ENCODE measurements at places on chromosomes 11 and 22.
A peak's percentile ranks its signal among the peaks of the same experiment; 100 is the strongest.

DNA sequence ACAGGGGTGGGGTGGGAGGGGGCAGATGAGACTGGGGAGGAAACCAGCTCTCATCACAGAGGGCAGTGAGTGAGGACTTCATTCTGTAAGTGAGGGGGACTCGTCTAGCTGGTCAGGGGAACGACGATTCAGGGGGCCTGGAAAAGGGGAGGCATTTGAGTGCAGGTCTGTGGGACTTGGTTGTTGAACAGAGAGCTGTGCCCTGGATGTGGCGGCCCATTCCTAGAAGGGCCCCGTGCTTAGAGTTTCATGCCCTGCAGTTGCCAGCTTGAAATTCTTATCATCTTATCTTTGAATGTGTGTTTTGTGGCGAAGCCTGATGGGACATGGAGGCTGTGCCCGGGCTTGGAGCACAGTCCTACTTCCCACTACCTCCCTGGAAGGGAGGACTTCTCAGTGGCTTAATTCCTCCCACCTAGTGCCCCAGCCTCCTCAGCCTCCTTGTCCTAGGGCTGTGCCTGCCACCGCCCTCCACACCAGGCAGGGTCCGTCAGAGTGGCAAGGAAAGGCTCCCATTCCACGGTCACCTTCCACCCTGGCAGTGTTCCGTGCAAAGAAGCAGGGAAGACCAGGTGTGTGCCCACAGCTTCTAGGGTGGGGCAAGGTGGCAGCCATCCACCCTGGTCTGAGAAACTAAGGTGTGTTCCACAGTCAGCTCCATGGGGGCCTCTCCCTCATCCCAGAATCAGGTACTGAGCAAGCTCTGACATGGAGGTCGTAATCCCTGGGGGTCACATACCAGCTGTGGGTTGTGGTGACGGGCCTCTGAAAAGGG lies 59.7 kb upstream of the LMO1 start:
- no peak overlapping the region for H3K27ac ChIP-seq
- DNase-seq = no peak
- H3K4me1 ChIP-seq = no peaks in the 10 kb centered on the region
- no peak overlapping the region for H3K4me3 ChIP-seq

DNA sequence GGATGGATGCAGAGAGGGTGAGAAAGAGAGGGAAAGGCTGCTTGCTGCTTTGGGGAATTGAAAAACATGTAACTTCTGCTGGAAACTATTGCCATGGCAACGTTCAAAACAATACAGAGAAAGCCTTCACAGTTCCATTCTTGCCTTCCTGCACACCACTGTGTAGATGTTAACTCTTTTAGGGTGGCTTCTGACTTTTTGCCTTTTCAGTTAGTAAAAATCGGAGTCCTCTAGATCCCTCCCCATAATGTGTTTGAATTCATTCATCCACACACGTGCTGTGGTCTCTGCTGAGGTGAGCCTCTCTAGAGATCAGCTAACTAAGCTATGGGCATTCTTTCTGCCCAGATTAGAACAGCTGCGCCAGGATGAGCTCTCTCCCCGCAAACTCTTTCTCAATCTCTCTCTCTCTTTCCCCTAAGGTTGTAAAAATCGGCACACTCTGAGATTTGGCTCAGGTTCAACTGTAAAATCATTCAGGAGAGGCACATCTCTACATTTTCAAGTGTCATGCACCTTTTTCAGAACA lies 1178.3 kb downstream of the LRRC4C start:
- no peak for DNase-seq
- no peaks in the 10 kb centered on the region for H3K27me3 ChIP-seq
- H3K4me1 ChIP-seq = no peaks in the 10 kb centered on the region
- no peak overlapping the region for H3K27ac ChIP-seq
- H3K36me3 ChIP-seq = no peaks in the 10 kb centered on the region
- H3K4me3 ChIP-seq = no peak overlapping the region

DNA sequence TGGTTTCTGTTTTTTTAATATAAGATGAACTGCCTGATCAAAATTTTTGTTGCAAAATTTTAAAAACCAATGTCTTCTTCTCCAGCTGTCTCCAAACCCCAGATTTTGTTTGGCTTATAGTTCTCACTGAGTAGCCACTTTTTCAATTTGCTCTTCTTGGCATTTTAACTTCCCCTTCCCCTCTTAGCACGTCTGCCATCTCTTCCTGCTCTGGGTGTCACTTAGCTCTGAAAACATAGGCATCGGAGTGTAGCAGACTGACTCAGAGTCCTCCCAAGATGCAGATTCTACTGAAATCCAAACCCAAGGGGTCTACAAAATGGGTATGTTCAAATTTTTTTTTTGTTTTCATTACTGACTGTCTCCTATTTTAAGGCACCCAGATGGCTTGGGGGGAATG lies 270.3 kb upstream of the KIRREL3 start:
- DNase-seq = no peak
- no peaks in the 10 kb centered on the region for H3K27me3 ChIP-seq
- H3K4me1 ChIP-seq = no peaks in the 10 kb centered on the region
- H3K36me3 ChIP-seq = no peaks in the 10 kb centered on the region

GRCh38 chr11:130649801-130650200 lies 201.4 kb downstream of the ADAMTS15 start:
- no peak overlapping the region for H3K4me3 ChIP-seq
- H3K27ac ChIP-seq = peak overlapping the region; percentile 64
- H3K4me1 ChIP-seq = peaks cover 86% of the 10 kb centered on the region

- H3K27me3 ChIP-seq = no peaks in the 10 kb centered on the region
- no peaks in the 10 kb centered on the region for H3K4me1 ChIP-seq
- H3K27ac ChIP-seq = no peak overlapping the region
These were observed 9.5 kb downstream of the IRF7 start for GRCh38 chr11:606245-606644.

DNA sequence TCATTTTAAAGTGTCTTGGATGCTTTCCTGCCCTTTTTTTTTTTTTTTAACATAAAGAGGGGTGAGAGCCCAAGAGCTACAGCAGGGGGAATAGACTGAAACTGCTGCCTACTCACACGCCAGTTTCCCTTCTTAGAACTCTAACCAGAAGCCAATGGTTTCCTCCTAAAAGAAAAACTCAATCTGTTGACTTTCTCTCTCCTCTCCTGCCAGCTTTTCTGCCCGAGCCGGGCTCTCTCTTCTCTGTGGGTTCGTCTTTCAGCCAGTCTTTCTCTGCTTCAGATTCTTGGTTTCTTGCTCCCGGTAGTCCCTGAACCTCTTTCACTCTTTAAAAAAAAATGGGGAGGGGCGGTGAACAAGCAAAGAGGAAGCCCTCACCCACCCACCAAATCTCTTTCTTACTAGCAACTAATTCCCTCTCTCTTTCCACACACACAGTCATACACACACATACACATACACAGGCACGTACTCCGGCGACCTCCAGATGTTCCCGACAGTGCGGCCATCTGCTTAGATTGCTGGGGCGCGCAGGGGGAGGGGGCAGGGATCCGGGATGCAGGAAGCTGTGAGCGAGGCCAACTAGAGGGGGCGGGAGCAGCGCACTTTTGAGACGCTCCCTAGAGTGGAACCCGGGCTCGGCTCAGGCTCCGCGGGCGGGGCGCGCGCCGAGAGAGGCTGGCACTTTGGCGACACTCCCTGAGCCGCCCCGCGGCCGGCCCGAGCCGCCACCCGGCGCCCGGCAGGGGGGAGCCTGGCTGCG lies 444 bp upstream of the TSKU start:
- H3K4me1 ChIP-seq = peaks cover 50% of the 10 kb centered on the region
- peak; percentile 73 for DNase-seq
- H3K4me3 ChIP-seq = peak overlapping the region; percentile 98
- H3K27me3 ChIP-seq = no peaks in the 10 kb centered on the region
- no peaks in the 10 kb centered on the region for H3K36me3 ChIP-seq

DNA sequence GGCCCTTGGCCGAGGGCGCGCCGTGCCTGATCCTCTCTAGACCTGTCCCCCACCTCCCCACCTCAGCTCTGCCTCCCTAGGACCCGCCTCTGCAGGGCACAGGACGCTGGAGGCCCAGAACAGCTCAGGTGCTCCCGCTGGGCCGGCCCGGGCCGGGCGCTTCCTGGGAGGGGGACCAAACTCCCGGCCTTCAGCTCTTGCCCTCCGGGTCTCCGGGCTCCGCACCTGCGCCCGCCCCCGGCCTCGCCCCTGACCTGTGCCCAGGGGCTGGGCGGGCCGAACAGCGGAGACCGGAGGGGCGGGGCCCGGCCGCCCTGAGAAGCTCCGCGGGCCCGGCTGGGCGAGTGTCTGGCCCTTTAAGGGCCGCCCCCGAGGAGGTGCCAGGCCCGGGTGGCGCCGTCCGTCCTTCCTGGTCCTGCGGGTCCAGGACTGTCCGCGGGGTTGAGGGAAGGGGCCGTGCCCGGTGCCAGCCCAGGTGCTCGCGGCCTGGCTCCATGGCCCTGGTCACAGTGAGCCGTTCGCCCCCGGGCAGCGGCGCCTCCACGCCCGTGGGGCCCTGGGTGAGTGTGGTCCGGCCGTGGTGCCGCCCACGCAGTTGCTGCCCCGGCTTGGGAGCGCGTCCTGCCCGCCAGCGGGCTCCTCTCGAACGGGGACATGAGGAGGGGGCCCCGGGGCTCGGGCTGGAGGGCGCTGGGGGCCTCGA lies at the start of gene SSH3:
SSH3 (plus strand) TSS at position 399 of the 703 bp plus-strand sequence; CDS start at position 495, 96 bp downstream.
- H3K4me3 ChIP-seq = peak within 1 kb of the TSS; percentile 100
- H3K4me1 ChIP-seq = peaks cover 11% of the 10 kb centered on the region
- peak within 1 kb of the TSS; percentile 58 for H3K27ac ChIP-seq
- DNase-seq = no peak

DNA sequence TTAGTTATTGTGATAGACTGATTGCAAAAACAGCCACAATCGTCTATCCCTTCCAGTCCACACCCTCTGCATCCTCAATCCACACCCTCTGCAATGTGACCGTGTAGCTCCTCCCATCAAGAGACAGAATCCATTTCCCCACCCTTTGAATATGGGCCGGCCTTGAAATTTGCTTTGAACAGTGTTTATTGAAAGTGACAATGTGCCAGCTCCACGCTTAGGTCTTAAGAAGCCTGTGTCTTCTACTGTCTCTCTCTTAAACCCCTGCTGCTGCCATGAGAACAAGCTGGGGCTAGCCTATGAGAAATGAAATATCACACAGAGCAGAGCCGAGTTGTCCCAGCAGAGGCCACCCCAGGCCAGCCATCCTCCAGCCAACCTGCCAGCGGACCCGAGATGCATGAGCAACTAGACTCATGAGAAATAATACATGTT lies 22.3 kb upstream of the MICAL2 start:
- H3K4me3 ChIP-seq = peak overlapping the region; percentile 77
- H3K27ac ChIP-seq = peak overlapping the region; percentile 99
- H3K4me1 ChIP-seq = peaks cover 93% of the 10 kb centered on the region
- no peaks in the 10 kb centered on the region for H3K27me3 ChIP-seq
- no peaks in the 10 kb centered on the region for H3K36me3 ChIP-seq

GRCh38 chr11:115698243-115698642 lies 194.0 kb upstream of the CADM1 start:
- no peak overlapping the region for H3K4me3 ChIP-seq
- DNase-seq = no peak
- H3K27ac ChIP-seq = no peak overlapping the region

DNA sequence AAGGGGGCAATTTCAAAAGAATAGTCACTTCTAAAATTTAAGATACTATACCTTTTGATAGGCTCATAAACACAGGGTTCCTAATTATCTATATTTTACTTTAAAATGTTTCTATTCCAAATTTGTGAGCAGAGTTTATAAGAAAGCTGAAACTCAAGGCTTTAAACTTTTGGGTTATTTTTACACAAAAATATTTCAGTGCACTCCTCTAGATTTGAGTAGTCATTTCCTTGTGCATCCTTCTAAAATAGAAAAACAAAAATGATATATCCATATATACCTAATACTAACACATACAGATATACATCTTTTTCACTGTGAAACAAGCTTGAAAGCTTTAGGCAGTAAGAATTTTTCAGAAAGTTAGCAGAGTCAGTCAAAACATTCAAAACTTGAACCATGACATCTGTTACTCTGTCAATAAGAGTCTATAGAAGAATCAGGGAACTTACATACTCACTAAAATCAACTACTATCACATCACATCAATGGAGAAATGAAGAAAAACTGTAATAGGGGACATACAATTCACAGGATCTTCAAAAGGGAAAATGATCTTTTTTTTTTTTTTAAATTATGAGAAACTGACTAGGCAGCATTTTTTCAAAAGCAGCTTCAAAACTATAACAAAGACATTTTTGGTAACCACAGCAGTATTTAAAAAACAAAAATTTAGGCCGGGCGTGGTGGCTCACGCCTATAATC lies 5.1 kb downstream of the PHF21A start:
- no peak for DNase-seq
- H3K36me3 ChIP-seq = no peaks in the 10 kb centered on the region
- H3K4me3 ChIP-seq = no peak overlapping the region

DNA sequence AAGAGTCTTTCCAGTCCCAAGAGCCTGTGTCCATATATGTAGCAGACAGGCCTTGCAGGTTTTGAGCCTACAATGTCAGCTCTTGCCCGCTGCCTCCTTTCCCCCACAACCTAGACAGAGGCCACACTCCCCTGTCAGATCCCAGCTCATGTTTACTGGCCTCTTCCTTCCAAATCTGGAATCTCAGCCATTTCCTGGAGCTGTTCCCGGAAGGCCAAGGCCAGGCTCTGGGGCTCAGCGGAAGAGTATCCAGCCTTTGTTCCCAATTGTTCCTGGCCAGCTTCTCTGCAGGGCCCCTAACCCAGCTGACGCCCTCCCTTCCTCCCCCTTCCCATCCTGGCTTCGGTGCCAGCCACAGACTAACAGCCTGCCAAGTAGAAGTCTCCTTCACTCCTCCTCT lies 1.0 kb upstream of the ROBO4 start:
- H3K4me1 ChIP-seq = no peaks in the 10 kb centered on the region
- H3K4me3 ChIP-seq = no peak overlapping the region
- DNase-seq = no peak
- H3K27me3 ChIP-seq = no peaks in the 10 kb centered on the region
- H3K27ac ChIP-seq = no peak overlapping the region
- no peaks in the 10 kb centered on the region for H3K36me3 ChIP-seq

DNA sequence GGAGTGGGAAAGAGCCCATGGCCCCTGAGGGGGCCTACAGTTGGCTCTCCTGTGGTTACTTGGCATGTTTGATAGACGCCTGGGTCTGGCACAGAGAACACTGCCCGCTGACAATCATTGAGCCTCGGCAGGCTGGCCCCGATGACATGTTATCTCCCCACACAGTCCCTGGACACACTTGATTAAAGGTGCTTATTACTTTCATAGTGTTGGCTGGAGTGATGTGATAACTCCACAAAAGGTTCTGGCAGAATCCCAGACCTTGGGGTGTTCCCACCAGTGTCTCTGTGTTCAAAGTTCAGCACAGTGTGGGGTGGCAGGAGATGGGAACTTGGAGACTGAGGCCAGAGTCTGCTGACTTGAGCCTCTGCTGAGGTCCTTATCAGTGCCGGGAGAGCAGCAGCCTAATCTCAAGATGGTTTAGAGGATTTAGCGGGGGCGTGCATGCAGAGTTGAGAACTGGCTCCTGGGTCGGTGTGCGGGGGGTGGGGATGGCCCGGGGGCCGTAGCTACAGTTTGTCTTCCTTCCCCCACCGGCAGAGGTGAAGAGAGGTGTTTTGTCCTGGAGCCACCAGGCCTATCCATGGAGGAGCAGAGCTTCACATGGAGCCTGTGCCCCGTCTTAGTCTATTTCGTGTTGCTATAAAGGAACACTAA lies 22.5 kb downstream of the PARVB start:
- H3K4me1 ChIP-seq = no peaks in the 10 kb centered on the region
- H3K36me3 ChIP-seq = no peaks in the 10 kb centered on the region
- DNase-seq = no peak
- no peak overlapping the region for H3K4me3 ChIP-seq
- H3K27me3 ChIP-seq = no peaks in the 10 kb centered on the region
- no peak overlapping the region for H3K27ac ChIP-seq

- no peak for DNase-seq
- H3K27ac ChIP-seq = no peak overlapping the region
- no peaks in the 10 kb centered on the region for H3K27me3 ChIP-seq
- H3K36me3 ChIP-seq = no peaks in the 10 kb centered on the region
These were observed 17.1 kb downstream of the GRAP2 start for GRCh38 chr22:39917776-39918495.

- H3K27me3 ChIP-seq = no peaks in the 10 kb centered on the region
- no peaks in the 10 kb centered on the region for H3K36me3 ChIP-seq
These were observed 152.8 kb downstream of the CHST1 start for GRCh38 chr11:45512471-45513148.
